ENCODE measurements at places on chromosomes 1 and 21.

- peaks cover 17% of the 10 kb centered on the region for H3K4me1 ChIP-seq
- DNase-seq = no peak
- no peaks in the 10 kb centered on the region for H3K36me3 ChIP-seq
These were observed 3.8 kb upstream of the EEIG2 start for GRCh38 chr1:108556066-108556465.

GRCh38 chr1:207691841-207692240 lies 46.9 kb downstream of the CR1L start:
- H3K4me1 ChIP-seq = no peaks in the 10 kb centered on the region
- no peak overlapping the region for H3K4me3 ChIP-seq
- DNase-seq = no peak
- H3K36me3 ChIP-seq = no peaks in the 10 kb centered on the region
- H3K27me3 ChIP-seq = peaks cover 13% of the 10 kb centered on the region
- no peak overlapping the region for H3K27ac ChIP-seq

DNA sequence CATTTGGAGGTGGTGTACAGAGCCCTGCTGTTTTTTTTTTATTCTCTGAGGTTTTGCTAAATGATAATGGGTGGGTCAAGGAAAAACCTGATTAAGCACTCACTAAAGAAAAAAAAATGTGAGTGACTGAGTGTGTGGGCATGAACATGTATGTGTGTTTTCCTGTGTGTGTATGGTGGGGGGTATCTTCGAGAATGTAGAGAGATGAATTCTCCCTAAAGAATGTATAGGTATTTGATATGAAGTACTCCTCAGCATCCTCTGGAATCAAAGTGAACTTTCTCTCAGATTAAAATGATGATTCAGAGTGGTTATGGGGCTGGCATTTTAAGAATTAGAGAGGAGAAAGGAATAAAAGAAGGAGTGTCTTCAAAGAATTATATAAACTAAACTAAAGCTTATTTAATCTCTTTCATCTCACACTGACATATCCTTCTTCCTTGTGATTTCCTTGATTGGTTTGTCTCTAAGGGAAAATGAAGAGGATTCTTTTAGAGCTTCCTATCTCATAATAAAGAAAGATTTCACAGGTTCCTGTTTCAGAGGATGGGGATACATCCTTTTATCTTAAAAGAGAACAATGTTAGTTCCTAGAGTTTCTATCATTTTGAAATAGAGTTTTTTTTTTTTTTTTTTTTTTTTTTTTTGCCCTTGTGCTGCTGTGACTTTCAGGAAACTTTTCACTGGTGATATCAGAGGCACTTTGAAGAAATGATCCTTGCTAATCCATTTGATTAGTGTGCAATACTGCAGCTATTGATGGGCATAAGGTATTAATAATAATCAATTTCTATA lies 23.9 kb downstream of the S1PR1 start:
- no peaks in the 10 kb centered on the region for H3K27me3 ChIP-seq
- no peaks in the 10 kb centered on the region for H3K36me3 ChIP-seq
- peak overlapping the region; percentile 88 for H3K27ac ChIP-seq
- no peak overlapping the region for H3K4me3 ChIP-seq

DNA sequence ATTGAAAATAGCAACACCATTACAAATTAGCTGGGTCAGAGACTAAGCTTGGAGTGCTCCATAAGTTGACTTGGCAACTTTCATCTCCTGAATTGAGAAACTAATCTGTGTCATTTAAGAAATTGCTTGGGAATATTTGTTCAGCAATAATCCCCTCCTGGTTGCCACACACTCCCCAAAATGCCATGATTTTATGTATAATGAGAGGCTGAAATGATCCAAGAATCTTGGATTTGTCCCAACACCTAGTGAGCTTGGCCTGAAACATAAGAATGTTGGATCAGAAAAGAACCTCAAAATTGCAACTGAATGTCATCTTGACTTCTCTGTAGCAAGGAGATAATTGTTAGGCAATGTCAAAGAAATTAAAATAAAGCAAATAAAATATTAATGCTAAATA lies 805.9 kb upstream of the ADAMTS5 start:
- no peak overlapping the region for H3K4me3 ChIP-seq
- H3K27me3 ChIP-seq = peaks cover 3% of the 10 kb centered on the region
- H3K36me3 ChIP-seq = no peaks in the 10 kb centered on the region
- H3K4me1 ChIP-seq = no peaks in the 10 kb centered on the region
- DNase-seq = no peak

DNA sequence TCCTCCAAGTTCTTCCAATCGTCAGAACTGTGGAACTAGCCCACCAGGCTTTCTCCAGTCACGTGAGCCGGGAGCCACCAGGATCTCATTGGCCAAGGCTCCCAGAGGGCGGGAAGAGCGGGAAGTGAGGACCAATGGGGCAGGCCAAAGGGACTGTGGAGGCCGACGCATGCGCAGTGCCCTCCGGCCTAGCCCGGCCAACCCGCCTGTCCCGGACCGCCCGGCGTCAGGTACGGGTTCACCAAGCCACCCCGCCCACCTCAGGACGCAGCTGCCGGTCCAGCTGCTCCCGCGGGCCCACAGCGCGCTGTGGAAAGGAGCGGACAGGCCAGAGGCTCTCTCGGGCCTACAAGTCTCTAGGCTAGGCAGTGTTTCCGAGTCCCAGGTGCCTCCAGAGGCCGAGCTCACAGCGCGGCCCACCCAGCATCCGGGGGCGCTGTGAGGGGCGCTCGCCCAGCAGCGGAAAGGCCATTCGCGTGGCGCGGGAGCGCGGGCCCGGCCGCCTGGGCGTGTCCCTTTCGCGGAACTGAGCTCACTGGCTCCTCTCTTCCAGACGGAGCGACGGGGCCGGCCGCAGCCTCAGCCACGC lies 10.9 kb downstream of the OR14I1 start:
- no peak for DNase-seq
- H3K36me3 ChIP-seq = no peaks in the 10 kb centered on the region
- H3K4me3 ChIP-seq = no peak overlapping the region
- H3K4me1 ChIP-seq = peaks cover 3% of the 10 kb centered on the region
- H3K27me3 ChIP-seq = peaks cover 4% of the 10 kb centered on the region

- no peak overlapping the region for H3K27ac ChIP-seq
- no peak for DNase-seq
- H3K36me3 ChIP-seq = no peaks in the 10 kb centered on the region
- H3K4me1 ChIP-seq = no peaks in the 10 kb centered on the region
- no peak overlapping the region for H3K4me3 ChIP-seq
These were observed 60.0 kb upstream of the GRIK3 start for GRCh38 chr1:37094302-37094701.

DNA sequence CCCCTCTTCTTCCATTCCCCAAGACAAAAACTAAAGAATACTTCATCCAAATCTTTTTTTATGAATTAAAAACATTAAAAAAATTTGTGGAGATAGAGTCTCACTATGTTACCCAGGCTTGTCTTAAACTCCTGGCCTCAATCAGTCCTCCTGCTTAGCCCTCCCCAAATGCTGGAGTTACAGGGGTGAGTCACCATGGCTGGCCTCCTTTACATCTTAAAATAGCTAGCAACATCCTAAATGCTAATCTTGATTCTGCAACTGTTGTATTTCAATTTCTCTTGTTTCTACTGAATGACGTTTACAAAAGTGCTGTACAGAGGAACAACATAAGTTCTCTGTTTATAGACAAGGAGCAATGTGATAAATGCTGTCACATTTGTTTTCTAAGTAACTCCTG lies 483.5 kb downstream of the ADGRL2 start:
- H3K36me3 ChIP-seq = no peaks in the 10 kb centered on the region
- H3K4me3 ChIP-seq = no peak overlapping the region
- DNase-seq = no peak
- no peak overlapping the region for H3K27ac ChIP-seq
- no peaks in the 10 kb centered on the region for H3K4me1 ChIP-seq
- H3K27me3 ChIP-seq = no peaks in the 10 kb centered on the region

GRCh38 chr1:108009603-108010195 lies 44.7 kb upstream of the VAV3 start:
- H3K27ac ChIP-seq = no peak overlapping the region
- H3K4me3 ChIP-seq = no peak overlapping the region
- no peaks in the 10 kb centered on the region for H3K27me3 ChIP-seq
- H3K4me1 ChIP-seq = peaks cover 9% of the 10 kb centered on the region
- DNase-seq = no peak

DNA sequence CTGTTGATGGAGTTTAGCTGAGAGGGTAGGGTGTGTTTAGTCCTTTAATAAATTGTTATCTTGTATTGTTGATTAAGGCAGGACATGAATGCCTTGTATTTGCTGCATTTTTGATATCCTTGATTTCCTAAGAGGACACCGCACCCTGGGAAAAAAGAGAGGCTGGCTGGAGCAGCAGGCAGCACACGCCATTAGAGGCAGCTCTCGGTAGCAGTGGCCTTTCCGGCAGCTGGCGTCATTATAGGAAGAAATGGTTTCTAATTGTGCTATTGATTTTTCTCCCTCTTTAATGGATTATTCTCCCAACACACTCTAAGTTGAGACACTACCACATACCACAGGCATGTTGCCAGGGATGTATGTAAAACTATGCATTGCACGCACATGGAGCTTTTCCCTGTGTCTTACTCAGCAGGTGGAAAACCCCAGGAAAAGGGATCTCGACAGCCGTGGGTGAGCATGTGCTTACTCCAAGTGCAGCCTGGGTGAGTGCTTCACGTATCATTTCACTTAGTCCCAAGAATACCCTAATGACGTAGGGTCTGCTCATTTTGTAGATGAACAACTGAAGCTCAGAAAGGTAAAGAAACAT lies 440.4 kb upstream of the RUNX1 start:
- H3K27ac ChIP-seq = no peak overlapping the region
- H3K4me1 ChIP-seq = no peaks in the 10 kb centered on the region

- H3K27ac ChIP-seq = no peak overlapping the region
- no peak for DNase-seq
- no peak overlapping the region for H3K4me3 ChIP-seq
These were observed 8.9 kb downstream of the MTF1 start for GRCh38 chr1:37850352-37850955.

DNA sequence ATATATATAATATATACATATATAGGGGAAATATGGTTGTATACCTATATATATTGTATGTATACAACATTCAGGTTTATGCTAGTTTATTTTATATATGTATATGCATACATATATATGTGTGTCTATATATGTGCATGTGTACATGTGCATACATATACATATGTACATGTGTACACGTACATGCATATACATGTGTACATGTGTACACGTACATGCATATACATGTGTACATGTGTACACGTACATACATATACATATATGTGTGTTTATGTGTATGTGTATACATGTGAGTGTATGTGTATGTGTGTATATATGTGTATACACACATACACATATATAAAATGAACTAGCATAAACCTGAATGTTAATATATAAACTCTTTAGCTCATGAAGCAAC lies 220.9 kb downstream of the FAF1 start:
- no peak overlapping the region for H3K4me3 ChIP-seq
- H3K4me1 ChIP-seq = peaks cover under 1% of the 10 kb centered on the region
- H3K27ac ChIP-seq = no peak overlapping the region
- no peaks in the 10 kb centered on the region for H3K27me3 ChIP-seq

DNA sequence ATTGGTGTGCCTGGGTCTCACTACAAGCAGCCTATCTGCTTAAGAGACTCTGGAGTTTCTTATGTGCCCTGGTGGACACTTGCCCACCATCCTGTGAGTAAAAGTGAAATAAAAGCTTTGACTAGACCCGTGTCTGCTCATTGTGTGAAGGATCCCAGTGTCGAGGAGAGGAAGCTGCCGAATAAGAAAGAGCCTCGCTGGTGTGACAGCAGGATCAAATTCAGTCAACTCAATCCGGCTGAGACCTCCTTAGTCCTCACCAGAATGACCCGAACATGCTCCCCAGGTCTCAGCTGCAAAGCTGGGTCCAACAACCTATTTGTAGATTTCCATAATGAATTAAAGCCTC lies 14.8 kb downstream of the CD2 start:
- peak overlapping the region; percentile 99 for H3K4me3 ChIP-seq
- peaks cover 94% of the 10 kb centered on the region for H3K4me1 ChIP-seq
- peaks cover 3% of the 10 kb centered on the region for H3K27me3 ChIP-seq
- peaks cover 84% of the 10 kb centered on the region for H3K36me3 ChIP-seq

GRCh38 chr1:234938924-234939323 lies 189.7 kb downstream of the TOMM20 start:
- no peak overlapping the region for H3K27ac ChIP-seq
- DNase-seq = peak; percentile 7
- H3K27me3 ChIP-seq = no peaks in the 10 kb centered on the region
- no peak overlapping the region for H3K4me3 ChIP-seq
- no peaks in the 10 kb centered on the region for H3K36me3 ChIP-seq

DNA sequence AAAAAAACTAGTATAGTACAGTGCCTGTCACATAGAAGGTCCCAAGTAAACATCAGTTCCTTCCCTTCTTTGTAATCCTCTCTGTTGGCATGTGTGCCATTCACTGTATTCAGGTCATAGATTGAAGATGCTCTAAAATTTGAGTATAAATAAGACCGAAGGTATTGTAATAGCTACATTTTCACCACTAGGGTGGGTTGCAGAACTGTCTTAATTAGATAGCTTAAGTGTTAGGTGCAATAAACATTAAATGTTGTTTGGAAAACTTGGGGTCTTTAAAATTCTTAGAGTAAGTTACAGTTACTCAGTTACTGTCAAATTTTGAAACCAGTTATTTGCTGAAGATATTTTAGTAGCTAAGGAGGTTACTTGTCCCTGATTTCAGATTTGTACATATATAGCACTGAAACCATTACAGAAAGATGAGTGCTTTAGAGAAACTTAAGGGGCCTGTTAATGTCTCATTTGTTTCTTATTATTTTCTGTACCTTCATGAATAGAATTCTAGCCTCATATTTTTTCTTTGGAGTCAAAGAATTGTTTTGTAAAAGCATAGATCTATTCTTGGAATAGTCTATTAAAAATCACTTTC lies 24.3 kb downstream of the PER3 start:
- H3K4me3 ChIP-seq = no peak overlapping the region
- H3K27me3 ChIP-seq = no peaks in the 10 kb centered on the region
- no peaks in the 10 kb centered on the region for H3K4me1 ChIP-seq
- no peak overlapping the region for H3K27ac ChIP-seq
- peaks cover 24% of the 10 kb centered on the region for H3K36me3 ChIP-seq

GRCh38 chr1:86018283-86018923 lies 138.2 kb downstream of the COL24A1 start:
- no peak overlapping the region for H3K27ac ChIP-seq
- DNase-seq = no peak
- no peak overlapping the region for H3K4me3 ChIP-seq
- H3K27me3 ChIP-seq = no peaks in the 10 kb centered on the region
- H3K4me1 ChIP-seq = no peaks in the 10 kb centered on the region
- no peaks in the 10 kb centered on the region for H3K36me3 ChIP-seq

GRCh38 chr1:25912076-25912831 lies 6.0 kb upstream of the STMN1 start:
- H3K36me3 ChIP-seq = no peaks in the 10 kb centered on the region
- no peak overlapping the region for H3K4me3 ChIP-seq
- H3K4me1 ChIP-seq = no peaks in the 10 kb centered on the region
- H3K27ac ChIP-seq = no peak overlapping the region
- no peak for DNase-seq

DNA sequence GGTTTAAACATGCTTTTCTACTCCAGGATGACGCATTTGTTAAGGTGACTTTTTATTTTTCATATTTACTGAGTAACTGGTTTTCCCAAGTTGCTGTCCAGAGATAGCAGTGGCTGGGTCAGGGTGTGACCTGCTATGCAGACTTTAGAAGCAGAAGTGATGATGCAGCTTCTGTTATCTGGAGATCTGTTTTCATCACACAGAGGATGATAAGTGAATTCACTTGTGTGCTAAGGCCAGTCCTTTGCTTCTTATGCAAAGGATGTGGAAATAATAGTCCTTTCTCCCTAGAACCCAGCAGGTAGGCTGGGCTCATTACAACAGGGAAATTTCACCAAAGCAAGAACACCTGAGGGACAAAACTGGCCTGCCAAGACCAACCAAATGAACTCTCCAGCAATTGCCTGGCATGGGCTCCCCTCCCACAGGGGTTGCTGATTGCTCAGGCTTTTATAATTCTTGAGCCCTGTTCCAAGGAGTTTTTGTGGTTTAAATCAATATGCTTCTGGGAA lies 97.8 kb upstream of the LPGAT1 start:
- no peaks in the 10 kb centered on the region for H3K36me3 ChIP-seq
- peaks cover 3% of the 10 kb centered on the region for H3K27me3 ChIP-seq
- H3K4me1 ChIP-seq = no peaks in the 10 kb centered on the region
- DNase-seq = no peak
